ENCODE measurements at places on chromosomes 7 and 10.
A peak's percentile ranks its signal among the peaks of the same experiment; 100 is the strongest.

GRCh38 chr10:15335508-15335907 is 35.6 kb downstream of the FAM171A1 start:
- no peak for DNase-seq

DNA sequence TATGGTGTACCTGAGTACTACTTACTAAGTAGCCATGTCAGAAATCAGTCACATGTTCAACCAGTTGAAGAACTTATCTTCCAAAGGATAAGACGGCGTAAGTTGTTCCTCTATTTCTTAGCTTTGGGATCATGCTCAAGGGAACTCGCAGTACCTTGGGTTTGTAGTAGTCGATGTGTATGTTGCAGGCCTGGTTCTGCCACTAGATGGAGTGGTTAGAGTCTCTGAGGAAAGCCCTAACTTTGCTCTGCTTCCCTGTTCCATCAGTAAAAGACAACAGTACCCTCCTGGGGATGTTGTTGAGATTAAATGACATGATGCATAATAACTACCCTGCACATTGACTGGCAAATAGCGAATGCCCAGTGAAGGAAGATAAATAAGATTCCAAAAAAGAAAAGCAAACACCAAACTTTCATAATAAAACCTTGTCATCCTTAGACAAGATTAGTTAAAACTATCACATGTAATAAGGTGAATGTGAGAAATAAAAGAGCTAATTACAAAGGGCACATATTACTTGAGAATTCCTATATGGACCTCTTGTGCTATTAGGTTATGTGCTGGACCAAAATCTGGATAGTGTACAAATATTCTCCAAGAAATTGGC is 165.9 kb downstream of the ABCA13 start:
- peak; percentile 7 for DNase-seq

- DNase-seq: no peak
Observed at GRCh38 chr10:60043561-60044241, 137.3 kb upstream of the CCDC6 start.

DNA sequence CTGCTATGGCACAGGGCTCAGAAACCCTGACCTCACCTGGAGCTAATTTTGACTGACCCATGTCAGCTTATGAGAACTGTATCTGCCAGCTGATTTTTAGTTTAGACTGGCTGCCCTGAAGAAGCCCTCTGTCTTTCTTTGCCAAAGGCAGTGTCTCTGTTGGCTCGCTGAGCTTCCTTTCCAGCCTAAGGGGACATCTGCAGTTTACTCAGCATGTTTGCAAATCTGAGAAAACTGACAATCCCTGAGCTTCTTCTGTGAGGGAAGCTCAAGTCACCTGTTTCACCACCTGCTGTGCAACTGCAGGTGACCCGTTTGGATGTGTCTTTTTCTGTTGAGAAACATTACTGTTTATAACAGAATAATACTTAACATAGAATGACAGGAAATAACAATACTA is 46.0 kb downstream of the PRKAR2B start:
- peak; percentile 31 for DNase-seq

- peak; percentile 75 for DNase-seq
Observed at GRCh38 chr7:100568896-100569844, 4.5 kb downstream of the SAP25 start.

DNA sequence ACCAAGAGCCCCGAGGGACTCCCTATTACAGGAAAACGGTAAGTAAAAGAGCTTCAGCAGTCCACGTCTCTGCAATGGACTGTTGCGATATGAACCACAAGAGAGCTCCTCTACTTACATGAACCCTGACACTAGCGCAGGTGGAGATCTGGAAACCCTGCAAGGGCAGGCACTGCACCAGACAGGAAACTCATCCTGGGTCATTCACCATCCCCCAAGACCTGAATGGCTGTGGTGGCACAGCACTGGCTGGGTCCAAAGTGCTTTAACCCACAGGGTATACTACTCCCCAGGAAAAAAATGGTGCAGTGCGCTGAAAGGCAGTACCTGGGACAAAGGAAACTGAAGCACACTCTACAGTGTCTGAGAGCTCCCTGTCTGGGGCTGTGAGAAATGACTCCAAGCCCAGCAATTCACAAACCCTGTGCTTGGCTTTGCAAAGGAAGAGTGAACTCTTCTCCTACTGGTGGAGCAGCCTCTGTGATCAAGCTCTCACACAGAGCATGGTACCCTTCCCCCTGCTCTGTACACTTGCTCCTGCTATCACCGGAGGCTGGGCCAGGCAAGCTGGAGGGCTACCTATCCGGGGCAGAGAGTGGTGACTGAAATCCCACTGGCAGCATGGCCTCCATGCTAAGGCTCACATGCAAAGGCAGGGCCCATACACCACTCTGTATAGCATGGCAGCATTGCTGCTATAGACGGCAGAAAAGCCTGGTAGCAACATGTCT is 44.9 kb downstream of the HIBADH start:
- no peak for DNase-seq

GRCh38 chr10:70666960-70667798 is 5.1 kb upstream of the ADAMTS14 start:
- DNase-seq: no peak

- peak; percentile 82 for DNase-seq
Observed at GRCh38 chr7:143008007-143008901, 18.7 kb downstream of the OR9A2 start.

GRCh38 chr7:11195502-11195901 is 221.8 kb downstream of the PHF14 start:
- DNase-seq: no peak

DNA sequence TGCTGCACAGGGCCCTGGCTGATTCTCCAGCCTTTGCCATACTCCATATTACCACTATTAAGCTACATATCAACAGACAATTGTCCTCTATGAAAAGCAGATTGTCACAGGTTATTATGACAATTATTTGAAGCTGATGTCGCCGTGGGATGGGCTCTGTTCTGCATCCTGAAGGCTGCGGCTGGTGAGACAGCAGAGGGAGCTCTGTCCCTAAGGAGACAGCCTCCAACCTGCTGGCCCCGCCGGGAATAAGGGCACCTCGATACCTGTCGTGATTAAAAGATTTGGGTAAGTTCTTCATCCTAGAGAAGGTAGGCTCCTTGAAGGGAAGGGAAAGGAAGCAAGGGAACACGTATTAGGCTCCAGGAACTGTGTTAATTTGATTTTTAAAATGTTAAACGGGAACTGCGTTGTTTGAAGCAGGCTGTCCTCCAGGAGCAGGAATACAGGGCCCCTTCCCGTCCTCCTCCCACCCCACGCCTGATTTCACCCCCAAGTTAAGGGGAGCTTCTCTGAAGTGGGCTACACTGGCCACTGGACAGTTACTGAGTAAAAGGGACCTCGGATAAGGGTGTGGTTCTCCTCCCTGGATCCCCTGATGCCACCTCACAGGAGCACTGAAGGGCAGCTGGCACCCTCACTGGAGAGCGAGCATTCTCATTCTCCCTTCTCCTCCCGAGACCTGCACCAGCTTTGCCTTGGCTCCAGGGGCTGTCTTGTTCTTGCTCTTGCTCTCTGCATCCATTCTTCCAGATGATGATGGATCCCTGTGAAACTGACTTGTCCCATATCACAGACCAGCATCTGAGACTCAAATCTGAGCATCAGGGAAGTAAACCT is 11.8 kb upstream of the TIAL1 start:
- peak; percentile 67 for DNase-seq

DNA sequence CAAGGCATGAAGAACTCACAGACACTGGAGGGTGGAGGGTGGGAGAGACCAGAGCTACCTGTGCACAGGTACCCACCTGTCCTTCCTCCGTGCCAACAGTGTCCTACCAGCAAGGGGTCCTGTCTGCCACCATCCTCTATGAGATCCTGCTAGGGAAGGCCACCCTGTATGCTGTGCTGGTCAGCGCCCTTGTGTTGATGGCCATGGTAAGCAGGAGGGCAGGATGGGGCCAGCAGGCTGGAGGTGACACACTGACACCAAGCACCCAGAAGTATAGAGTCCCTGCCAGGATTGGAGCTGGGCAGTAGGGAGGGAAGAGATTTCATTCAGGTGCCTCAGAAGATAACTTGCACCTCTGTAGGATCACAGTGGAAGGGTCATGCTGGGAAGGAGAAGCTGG is 21.8 kb downstream of the PRSS2 start:
- DNase-seq: no peak

GRCh38 chr7:91013078-91013477 is 251.2 kb upstream of the FZD1 start:
- no peak for DNase-seq

DNA sequence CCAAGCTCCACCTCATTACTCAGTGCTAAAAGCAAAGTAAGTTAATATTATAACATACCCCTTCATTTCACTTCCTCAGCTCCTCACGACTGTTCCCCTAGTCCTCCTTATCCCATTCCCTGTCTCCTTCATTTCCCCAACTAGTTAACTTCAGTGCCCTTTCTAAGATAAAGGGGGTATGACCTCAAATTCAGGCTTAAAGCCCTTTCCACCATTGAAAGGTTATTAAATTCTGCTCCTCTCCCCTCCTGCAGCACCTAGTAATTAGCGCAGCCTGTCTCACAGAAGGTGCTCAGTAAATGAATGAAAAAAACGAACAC is 1.0 kb downstream of the CRPPA start:
- DNase-seq: no peak

GRCh38 chr10:63027531-63027930 is 105.6 kb upstream of the NRBF2 start:
- DNase-seq: no peak

- peak; percentile 70 for DNase-seq
Observed at GRCh38 chr10:132308587-132309470, 1.1 kb upstream of the STK32C start.

DNA sequence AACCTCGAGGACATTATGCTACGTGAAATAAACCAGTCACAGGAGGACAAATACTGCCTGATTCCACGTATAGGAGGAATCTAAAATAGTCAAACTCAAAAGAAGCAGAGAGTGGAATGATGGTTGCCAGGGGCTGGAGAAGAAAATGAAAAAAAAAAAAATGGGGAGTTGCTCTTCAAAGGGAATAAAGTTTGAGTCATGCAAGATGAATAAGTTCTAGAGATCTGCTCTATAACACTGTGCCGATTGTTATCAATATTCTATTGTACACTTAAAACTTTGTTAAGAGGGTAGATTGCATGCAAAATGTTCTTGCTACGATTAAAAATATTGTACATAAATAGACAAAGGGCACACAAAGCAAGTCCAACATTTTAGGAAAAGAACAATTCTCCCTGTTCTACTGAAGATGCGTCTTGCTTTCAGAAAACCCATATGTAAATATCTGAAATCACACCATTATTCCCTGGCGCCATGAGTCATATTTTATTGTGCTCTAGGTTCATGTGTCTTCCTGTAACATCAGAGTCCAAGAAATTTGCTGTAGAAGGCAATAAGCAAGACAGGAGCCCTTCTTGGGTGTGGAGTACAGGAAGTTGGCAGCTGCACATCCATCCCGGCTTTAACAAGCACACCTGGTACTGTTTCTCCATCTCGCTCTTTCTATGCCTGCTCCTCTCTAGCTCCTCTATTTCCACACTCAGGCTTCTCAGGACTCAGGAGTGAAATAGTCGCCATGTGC is 145.9 kb downstream of the GFRA1 start:
- DNase-seq: no peak

- DNase-seq: peak; percentile 40
Observed at GRCh38 chr7:79292834-79293233, 160.6 kb downstream of the MAGI2 start.

- DNase-seq: no peak
Observed at GRCh38 chr7:134351424-134351823, 34.7 kb upstream of the SLC35B4 start.

- DNase-seq: no peak
Observed at GRCh38 chr7:158273138-158273651, 314.4 kb downstream of the PTPRN2 start.

DNA sequence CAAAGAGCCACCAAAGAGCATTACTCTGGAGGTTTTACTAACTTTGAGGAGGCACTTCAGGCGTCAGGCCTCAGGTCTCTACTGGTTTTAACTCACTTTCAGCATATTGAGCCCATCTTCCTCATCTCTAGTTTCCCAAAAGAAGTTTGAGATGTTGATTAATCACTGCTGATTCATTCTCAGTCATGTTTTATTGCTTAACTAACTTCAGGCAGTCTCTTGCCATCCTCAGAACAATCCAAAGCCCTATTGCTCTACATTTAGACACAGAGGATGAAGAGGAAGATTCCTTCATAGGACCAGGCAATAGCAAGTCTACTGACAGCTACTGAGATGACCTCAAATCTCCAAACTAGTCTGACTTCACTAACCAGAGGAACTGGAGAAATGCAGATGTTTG is 39.1 kb upstream of the BET1 start:
- no peak for DNase-seq

GRCh38 chr10:9305018-9305655 is 1250.6 kb downstream of the GATA3 start:
- no peak for DNase-seq

DNA sequence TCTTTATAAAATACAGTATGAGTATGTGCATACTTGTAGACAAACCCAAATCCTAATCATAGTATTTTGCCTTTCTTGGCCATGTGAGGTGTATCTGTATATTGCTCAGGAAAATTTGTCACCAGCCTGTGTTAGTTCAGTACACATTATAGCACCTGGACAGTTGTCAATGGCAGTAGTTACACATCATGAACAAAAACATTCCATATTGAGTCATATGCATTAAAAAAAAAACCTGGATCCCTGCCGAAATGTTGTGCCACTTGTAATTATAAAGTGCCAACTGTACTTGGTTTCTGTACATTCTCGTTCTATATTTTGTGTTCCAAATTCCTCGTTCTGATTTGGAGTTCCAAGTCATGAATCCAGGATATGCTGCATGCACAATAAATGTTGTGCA is 410.4 kb downstream of the INHBA start:
- DNase-seq: no peak

GRCh38 chr10:95542330-95542729 is 18.8 kb downstream of the SORBS1 start:
- DNase-seq: no peak

DNA sequence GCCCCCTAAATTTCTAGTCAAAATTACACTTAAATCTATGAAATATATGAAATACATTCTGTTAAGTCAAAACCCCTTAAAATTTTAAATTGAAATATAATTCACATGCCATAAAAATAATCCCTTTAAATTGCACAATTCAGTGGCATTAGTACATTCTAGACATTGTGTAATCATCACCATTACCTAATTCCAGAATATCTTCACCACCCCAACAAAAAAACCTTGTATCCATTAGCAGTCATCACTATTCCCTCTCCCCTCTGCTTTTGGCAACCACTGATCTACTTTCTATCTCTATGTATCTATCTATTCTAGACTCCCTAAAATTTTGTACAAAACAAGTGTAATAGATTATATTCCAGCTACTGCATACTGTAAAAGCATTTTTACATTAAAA is 261.2 kb downstream of the GLI3 start:
- DNase-seq: no peak

Measured in NCI-H1417 (cell line).